ENCODE measurements at places on chromosomes 1 and 21.

GRCh38 chr1:74548961-74549750 lies 36.7 kb upstream of the LRRC53 start:
- no peak for DNase-seq

DNA sequence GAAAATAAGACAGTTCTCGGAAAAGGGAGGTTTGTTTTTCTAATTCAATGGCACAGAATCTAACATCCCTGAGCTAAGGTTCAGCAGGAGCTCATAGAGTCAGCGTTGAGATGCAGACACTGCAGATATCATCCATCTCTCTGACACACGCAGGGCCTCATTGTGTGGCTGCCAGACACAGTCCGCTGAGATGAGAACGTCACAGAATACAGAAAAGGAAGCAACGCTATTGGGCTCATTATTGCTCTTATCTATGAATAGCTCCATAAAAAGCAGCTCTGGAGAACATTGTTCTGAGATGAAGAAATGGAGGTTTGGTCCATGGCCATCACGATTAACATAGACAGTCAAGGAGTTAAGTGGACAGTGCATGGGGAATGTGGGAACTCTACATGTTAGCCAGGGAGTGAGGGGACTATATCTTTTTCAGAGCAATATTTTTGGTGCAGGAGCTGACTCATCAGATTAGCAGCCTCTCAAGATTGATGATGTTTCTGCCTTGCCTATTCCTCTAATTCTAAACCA lies 771.6 kb upstream of the CXADR start:
- DNase-seq = no peak

GRCh38 chr1:228101994-228102790 lies 933 bp downstream of the C1orf35 start:
- no peak for DNase-seq

DNA sequence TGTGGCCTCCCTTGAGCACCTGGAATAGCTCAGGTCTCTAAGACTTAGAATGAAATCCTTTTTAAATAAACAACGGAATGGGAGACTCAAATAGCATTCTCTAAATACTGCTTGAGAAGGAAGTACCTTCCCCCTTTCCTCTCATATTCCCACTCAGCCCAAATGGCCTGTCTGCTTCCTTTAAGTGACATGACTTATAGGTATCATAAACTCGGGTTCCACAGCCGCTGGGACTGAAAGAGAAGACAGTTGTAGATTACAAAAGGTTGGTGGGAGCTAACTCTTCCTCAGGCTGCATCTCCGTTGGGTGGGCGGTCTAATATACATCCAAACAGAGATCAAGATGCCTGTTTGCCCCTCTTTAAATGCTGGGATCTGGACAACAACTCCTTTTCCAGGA lies 1.2 kb upstream of the HMCN1 start:
- DNase-seq = no peak

DNA sequence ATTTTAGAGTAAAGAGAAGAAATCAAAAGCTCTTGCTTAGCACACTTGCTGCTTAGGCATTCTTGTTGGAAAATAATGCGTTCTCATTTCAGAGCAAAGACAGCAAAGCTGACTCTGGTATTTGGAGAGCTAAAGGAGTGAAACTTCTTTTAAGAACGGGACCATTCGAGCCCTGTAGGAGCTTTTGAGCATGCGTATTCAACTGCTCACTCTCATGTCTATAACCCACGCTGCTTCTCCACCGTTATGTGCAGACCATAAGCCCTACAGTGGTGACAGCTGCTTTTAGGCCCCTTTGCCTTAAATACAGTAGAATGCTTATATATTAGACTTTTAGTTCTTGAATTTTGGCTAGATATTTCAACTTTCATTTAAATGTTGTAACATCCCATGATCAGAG lies 214.2 kb upstream of the CACYBP start:
- DNase-seq = no peak

DNA sequence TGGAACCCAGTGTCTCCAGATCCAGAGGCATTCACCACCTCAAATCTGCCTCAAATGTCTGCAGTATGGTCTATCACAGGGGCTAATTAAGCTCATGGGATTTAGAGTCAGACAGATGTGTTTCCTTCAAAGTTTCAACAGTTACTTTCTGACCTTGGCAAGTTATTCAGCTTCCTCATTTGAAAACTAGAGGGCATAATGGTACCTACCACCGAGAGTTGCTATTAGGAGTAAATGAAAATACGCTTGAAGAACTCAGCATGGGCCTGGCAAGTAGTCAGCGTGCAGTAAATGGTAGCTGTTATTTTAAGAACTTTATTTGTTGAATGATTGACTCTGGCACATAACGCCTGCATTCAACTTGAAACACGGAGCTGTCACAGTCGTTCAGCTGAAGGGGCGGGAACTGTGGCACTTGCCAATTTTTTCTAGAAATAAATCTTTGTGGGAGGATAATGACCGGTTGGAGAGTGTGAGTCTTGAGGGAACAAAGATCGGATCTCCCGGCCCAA lies 1.2 kb upstream of the CAP1 start:
- no peak for DNase-seq

- DNase-seq = no peak
These were observed 109.4 kb downstream of the RGL1 start for GRCh38 chr1:183914276-183914675.

- DNase-seq = no peak
These were observed 56.8 kb downstream of the ESRRG start for GRCh38 chr1:216666441-216666840.

DNA sequence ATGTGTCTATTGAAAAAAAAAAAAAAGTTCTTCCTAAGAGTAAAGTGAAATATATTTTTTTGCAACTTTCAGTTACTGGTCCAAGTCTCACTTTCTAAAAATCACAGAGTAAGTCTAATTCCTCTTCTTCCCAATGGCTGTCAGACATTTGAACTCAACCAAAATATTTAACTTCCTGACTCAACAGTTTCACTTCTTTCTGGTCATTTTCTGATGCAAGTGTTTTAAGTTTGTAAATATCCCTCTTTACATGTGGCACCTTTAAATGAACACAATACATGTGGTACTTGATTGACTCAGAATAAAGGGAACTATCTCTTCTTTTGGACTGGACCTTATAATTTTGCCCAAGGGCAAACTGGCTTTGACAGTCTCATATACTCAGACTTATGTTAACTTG lies 76.7 kb downstream of the ASH1L start:
- no peak for DNase-seq

DNA sequence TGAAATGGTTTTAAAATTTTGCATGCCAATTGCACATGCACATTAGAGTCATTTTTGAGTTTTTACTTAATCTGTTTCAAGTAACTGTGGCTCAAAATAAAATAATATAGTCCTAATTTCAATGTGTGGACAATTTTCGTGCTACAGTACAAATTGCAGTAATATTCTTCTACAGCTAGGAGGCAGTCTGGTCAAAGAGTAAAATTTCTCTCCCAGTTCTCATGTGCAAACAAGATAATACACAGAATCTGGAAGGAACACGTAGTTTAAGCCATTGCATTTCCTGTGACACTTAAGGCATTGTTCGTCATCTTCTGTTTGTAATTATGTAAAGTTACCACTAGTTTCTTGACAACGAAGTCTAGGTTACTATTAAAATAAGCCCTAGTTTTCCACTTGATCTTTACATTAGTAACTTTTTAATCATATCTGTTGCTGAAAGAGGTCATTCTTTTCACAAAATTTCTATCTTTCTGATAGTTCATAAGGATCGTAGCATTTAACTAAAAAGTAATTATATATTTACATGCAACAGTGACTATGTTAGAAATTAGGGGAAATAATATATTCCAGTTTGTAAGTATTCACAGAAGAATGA lies 28.9 kb downstream of the ODR4 start:
- DNase-seq = no peak

Data from chondrocyte (in vitro differentiated cells).